ENCODE measurements at places on chromosomes 1 and 21.

GRCh38 chr1:239717918-239718184 is 331.5 kb downstream of the CHRM3 start:
- DNase-seq: no peak

GRCh38 chr1:194117582-194117981 is 931.2 kb upstream of the B3GALT2 start:
- no peak for DNase-seq

DNA sequence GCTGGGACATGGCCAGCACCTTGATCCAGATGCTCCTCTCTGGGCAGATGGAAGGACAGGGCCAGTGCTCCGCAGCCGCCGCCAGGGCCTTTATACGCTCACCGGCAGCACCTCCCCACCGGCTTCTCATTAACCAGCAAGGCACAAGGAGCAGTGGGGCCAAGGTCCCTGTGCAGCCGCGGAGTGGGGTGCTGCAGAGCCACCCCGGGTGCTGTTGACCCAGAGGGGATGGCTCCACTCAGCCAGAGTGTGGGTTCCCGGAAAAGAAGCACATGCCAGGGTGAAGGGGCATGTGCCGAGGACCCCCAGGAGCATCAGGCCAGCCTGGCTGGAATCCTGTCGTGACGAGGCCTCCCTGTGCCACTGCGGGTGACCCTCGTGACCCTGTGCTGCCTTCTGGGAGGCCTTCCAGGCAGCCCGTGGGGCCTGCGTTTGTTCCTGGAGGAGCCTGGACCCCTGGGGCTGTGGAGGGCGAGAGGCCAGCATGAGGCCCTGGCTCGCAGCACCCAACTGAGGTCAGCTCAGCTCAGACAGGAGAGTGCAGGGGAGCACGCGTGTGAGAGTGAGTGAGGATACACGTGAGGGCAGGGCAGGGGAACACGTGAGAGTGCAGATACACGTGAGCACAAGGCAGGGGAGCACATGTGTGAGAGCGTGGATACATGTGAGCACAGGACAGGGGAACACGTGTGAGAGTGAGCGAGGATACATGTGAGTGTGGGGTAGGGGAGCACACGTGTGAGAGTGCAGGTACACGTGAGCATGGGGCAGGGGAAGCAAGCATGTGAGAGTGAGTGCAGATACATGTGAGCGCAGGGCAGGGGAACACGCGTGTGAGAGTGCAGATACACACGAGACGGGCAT is at the start of gene FTCD:
TSS of gene FTCD (minus strand) at position 66 of the 864 bp plus-strand sequence. CDS start at position 10, 56 bp downstream.
- no peak for DNase-seq

- DNase-seq: no peak
These were observed 52.3 kb upstream of the POU2F1 start for GRCh38 chr1:167168424-167168823.

GRCh38 chr1:210378736-210379135 is 50.0 kb downstream of the HHAT start:
- DNase-seq: no peak

GRCh38 chr1:9720785-9721605 is 69.5 kb downstream of the PIK3CD start:
- no peak for DNase-seq

DNA sequence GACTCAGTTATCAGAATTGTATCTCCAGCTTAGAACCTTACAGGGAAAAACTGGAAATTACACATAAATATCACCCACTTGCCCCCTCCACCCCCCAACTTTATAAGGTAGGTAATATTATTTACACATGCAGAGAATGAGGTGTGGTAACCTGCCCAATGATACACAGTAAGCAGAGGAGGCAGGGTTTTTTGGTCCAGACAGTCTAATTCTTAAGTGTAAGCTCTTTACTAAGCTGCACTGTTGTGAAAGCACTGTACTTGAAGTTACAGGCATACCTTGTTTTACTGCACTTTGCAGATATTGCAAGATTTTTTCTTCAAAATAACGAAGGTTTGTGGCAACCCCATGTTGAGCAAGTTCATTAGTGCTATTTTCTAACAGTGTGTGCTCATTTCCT is 24.8 kb upstream of the MYOCOS start:
- DNase-seq: no peak

- DNase-seq: no peak
These were observed 29.2 kb downstream of the EPHB2 start for GRCh38 chr1:22739648-22740385.

DNA sequence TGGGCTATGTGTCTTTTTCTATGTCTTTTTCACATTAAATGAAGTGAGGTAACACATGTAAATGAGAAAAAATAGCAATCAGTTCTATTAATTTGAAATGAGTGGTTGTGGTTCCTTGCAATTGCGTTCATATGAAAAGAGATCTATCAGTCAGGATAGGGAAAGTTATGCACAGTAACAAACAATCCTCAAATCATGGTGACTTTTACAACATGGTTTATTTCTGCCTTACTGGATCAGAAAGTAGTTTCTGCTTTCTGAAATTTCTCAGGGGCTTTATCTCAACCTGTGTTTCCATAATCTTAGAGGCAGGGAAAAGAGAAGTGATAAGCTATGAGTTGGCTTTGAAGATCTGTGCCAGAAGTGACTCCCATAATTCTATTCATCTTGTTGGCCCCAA is 39.0 kb downstream of the DOP1B start:
- DNase-seq: no peak

DNA sequence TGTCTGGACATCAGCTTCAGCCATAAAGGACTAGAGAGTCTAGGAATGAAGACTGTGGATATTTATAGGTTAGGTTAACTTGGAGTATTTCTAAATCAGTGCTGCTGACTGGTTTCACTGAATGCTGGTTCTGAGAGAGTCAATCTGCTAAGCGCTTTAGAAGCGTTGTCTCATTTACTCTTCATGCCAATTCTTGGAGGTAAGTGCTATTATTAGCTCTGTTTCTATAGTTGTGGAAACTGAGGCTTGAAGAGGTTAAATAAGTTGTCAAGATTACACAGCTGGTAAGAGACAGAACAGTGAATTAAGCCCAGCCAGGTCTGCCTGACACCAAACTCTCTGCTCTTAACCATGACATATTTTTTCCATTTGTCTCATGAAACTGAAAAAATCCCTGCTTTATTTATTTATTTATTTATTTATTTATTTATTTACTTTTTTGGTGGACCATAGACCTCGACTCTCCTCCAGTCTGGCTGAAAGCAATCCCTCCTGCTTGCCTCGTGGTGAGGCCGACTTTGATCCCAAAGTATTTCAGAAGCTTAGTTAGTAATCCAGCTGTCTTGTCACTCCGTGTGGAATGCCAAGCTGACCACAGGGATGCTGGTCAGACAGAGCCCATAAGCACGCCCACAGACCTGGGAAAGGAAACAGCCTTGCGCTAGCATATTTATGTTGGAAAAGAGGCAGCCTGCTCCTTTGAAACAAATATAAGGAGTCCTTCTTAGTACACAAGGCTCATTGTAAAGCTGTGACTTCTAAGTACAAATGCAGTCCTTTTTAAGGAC is 16.9 kb downstream of the NTMT2 start:
- DNase-seq: no peak

DNA sequence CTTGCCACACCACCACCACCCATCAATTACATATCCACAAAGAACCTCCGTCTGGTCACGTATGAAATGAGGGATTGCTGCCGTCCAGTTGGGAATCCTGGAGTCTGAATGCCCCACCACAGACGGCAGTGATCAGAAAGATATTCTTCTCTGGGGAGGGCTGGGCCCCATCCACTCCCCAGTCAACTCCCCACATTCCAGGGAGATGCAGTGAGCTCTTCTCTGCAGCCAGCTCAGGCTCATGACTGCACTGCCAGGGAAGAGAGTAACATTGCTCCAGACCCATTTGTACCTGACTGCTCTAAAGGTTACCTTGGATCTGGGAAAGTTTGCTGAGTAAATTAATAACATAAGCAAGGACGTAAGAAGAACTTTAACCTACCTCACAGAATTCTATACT is 18.3 kb downstream of the DEGS1 start:
- no peak for DNase-seq

DNA sequence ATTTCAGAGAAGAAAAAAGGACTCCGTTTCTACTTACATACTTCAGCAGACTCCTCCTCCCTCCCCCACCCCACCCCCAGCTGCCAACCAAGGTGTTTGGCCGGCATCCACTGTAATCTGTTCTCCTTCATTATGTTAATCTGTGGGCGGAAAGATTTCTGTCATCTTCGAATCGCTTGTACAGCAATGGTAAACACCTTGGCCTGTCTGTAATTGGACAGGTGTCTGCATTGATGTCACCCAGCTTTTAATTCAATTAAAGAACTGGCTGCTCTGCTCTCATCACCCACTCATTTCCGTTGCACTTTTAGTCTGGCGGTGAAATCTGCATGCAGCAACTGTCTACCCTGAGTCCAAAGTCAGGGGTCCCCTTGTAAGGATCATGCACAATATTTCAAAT is 368.6 kb downstream of the USH2A start:
- no peak for DNase-seq

- no peak for DNase-seq
These were observed 4.4 kb downstream of the FOXD3 start for GRCh38 chr1:63326473-63327380.

DNA sequence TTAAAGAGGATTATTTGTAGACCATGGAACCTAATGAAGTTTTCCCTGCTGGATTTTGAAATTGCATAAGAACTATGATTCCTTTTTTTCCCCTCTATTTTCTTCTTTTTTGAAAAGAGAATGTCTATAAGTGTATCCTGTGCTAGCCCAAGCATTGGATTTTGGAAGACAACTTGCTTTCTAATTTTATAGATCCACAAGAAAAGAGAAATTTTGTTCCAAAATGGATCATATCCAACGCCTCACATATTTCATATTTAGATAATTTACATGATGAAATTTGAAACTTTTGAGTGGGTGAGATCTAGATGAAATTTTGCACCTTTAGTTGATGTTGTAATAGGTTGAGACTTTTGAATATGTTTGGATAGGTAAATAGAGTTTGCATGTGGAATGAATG is 978.7 kb downstream of the MRPL39 start:
- DNase-seq: no peak

GRCh38 chr1:228867108-228867950 is 132.1 kb downstream of the RHOU start:
- no peak for DNase-seq

DNA sequence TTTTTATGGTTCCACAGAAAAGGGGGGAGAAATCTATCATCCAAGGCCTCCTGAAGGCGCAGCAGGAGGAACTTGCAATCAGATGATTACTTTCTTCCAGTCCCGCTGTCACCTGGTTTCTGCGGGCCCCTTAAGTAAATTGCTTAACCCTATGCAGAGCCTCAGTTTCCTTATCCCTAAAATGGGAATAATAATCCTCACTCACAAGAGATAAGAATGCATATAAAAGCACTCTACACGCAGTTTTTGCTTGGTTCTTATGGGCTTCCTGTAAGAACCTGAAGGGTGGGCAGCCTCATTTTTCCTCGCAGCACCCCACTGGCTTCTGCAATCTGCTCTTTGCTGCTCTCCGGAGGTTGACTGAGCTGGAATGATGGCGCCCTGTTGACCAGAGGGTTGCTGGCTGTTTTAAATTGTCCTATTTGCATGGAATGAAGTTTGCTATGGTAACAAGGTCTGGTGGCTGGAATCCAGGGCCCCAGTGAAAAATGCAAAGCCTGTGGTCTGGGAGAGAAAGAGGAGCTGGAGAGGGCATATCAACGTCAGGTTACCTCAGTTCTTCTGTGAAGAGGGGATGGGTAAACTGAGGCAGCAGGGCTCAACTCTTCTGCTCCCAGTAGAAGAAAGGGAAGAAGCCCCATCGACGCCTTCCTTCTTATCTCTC is 1.0 kb upstream of the KAZN start:
- no peak for DNase-seq

DNA sequence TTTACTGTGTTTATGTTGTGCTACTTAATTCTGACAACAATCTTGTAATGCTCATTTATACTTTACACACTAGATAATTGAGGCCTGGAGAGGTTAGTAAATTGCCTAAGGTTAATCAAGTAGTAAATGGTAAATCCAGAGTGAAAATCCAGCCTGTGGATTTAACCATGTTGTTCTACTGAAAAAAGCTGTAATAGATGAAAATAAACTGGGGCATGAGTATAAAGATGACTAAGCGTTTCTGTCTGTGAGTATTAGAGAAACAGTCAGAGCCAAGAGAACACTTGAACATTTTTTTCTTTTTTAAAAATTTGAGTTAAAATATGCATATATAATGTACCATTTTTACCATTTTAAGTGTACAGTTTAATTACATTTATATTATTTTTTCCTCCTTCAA is 47.9 kb upstream of the LEPR start:
- DNase-seq: no peak

GRCh38 chr1:90187323-90187585 is 192.3 kb downstream of the ZNF326 start:
- no peak for DNase-seq

DNA sequence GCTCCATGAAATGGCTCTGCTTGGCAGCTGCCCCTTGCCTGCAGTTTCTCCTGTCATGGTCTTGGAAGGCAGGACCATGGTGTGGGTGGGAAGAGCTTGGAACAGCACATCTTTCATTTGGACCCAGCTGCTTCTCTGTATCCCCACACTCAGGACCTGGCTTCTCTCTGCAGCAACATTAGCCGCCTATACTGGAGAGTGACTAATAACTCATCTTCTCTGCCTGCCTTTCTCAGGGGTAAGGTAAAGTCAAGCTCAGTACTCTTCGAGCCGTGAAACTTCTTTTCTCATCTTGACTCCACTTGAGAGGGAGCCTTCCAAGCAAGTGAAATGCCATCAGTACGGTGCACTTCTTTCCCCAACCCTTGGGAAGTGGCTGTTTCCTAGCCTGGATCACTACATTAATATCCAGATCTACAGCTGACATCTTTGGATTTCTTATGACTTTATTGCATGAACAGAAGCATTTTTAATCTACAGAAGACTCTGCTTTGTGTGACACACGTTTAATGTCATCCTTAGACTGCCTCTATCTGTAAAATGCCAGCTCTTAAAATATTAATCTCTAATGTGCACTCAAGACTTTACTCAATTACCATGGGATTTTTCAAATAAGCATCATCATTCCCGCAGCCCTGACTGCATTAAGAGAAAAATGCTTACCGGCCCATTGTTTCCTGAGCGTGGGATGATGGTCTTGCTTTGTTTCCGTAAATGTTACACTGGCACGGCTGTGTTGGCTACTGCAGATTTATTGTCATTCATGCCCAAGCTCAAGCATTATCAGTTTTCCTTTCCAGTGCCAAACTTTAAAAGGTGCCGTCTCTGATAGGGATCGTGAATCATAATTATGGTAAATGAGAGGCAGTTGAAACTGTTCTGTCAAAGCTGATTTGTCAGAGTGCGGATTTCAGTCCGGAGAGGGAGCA is 242.9 kb downstream of the HHAT start:
- DNase-seq: no peak

GRCh38 chr1:216854836-216855484 is 131.7 kb upstream of the ESRRG start:
- DNase-seq: no peak

GRCh38 chr1:201463071-201463552 is 5.9 kb downstream of the PHLDA3 start:
- peak; percentile 45 for DNase-seq

Data from occipital lobe (tissue), 3 donors.